ENCODE measurements at places on chromosomes 3 and 15.

DNA sequence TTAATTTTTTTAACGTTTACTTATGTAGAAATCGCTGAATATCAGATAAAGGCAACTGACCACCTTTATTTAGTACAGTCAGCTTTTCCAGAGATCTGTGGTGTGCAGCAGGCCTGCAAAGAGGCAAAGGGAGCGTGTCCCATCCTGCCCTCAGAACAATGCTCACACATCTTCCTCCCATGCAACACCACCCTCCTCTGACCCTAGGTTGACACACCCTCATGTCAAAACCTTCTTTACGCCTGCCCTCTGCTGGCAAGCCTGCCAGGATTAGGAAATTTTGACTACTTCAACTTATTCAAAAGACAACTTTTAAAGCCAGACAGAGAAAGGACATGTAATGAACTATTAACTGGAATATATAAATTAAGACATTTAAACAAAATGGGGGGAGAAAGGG, 513.7 kb downstream of the FOXP1 start:
- peak; percentile 51 for DNase-seq

DNA sequence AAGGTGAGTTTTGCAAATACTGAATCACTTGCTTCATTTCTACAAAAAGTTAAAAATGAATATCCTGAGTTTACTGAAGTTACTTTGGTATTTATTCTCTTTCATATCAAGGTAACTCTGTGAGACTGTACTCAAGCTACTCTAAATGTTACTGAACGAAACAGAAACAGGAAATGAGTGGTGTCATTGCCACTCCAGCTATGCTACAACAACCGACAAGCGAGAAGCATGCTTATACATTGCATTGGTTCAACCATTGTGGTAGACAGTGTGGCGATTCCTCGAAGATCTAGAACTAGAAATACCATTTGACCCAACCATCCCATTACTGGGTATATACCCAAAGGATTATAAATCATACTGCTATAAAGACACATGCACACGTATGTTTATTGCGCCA, 313.2 kb upstream of the THBS1 start:
- no peak for DNase-seq

- no peak for DNase-seq
These were observed 25.7 kb downstream of the MYO1E start for GRCh38 chr15:59346951-59347350.

DNA sequence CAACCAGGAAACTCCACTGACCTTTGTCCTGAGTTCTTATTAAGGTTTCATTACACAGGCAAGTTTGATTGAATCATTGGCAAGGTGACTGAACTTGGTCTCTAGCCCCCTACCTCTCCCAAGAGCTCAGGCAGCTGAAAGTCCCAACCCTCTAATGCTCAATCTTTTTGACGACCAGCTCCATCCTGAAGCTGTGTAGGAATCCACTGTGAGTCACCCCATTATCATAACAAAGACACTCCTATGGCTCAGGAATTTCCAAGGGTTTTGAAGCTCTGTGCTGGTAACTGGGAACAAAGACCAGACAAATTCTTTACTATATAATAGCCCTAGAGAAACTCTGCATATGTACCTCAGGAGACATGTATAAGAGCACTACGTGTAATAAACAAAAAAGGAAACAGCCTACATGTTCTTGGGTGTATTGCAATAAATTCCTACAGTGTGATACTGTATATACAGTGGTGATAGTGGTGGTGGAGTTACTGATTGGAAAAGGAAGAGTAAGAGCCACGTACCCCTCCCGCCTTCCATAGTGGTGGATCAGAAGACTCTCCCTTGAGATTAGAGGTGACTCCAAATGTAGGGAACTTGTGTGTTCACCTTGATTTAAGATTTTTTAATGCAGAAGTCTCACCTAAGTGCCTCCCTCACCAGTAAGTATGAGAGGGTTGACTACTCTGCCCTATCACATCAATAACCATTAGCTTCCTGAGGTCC, 116.6 kb downstream of the ST8SIA2 start:
- no peak for DNase-seq

- DNase-seq = no peak
These were observed 329.5 kb upstream of the AZI2 start for GRCh38 chr3:28678086-28678485.

GRCh38 chr15:72562878-72563277, 88.7 kb downstream of the ARIH1 start:
- DNase-seq = no peak

GRCh38 chr3:61915296-61915695, 353.9 kb downstream of the PTPRG start:
- no peak for DNase-seq

DNA sequence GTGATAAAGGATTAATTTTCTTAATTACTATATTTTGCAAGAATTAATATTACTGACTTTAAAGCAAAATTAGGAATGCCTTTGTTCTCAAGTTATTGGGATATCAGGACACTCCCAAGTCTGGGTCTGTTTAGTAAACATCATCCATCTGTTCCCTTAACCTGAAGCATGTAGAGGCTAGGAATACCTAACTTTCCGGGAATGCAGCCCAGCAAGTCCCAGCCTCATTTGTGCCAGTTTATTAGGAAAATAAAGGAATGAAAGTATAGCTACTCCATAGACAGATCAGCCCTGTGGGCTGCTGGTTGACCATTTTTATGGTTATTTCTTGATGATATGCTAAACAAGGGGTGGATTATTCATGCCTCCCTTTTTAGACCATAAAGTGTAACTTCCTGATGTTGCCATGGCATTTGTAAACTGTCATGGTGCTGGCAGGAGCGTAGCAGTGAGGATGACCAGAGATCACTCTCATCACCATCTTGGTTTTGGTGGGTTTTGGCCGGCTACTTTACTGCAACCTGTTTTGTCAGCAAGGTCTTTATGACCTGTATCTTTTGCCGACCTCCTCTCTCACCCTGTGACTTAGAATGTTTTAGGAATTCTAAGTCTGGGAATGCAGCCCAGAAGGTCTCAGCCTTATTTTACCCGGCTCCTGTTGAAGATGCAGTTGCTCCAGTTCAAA, 540.2 kb downstream of the NAALADL2 start:
- no peak for DNase-seq

DNA sequence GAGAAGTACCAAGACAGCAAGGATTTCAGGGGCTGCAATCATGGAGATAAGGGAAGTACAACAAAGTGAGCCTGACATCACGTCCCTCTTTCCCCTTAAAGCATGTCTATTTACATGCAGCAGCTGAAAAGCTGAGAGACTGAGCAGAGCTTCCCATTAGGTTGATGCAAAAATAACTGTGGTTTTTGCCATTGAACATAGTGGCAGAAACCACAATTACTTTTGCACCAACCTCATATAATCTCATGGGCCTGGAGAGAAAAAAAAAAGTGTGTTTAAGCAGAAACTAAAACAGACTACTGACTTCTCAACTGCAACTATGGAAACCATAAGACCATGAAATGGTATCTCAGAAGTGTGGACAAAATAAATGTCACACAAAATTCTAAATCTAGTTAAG, 48.3 kb downstream of the CCDC12 start:
- DNase-seq = no peak

DNA sequence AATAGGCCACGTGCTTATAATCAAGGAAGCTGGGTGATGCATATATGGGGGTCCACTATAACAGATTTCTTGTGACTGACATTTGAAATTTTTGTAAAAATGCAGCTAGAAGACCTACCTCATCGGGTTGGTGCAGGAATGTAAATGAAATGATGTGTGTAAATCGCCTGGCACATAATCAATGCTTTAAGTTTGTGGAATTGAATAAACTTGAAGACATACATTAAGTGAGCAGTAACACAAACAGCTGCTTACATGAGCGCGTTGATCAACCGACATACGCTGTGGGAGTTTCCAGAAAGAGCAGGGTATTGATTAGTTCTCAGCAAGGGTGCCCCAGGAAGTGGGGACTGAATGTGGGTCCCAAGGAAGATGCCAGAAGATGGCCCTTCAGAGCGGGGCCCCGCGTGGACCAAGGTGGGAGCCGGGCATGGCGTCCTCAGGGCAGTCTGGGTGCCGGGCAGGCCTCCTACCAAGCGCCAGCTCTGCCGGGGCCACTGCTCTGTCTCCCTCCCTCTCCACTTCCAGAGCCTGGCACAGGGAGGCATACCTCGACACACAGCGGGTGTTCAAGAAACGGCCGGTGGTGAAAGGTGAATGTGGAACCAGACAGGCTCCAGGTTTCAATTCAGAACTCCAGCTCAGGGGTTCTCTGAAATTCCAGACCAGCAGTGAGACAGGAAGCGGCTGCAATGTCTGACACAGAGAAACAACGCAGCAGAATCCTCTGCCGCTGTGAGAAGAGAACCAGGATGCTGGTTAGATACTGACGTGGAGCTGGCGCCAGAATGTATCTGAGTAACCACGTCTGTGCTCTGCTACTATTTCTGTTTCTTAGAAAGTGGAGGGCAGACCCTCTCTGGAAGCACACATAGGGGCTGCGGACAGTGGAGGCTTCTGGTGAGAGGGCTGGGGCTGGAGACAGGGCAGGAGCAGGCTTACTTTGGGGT, 12.6 kb downstream of the BFSP2 start:
- DNase-seq = no peak

- DNase-seq = no peak
These were observed 42.3 kb downstream of the GHSR start for GRCh38 chr3:172405914-172406313.
